Activated naive CD4-positive, alpha-beta T cell treated with anti-CD3 and anti-CD28 coated beads, Interleukin-2, amount 50 U/mL, for 72 hours (primary cell): ENCODE measurements at places on chromosomes 2 and 18. TPM values are rescaled to one million over a fixed set of nuclear protein-coding genes. Genes with fewer than 3 reads are reported as not detected.
A peak's percentile ranks its signal among the peaks of the same experiment; 100 is the strongest.

Gene RTP5
- total RNA-seq, result 0.09 TPM

Gene RAB11FIP5
- total RNA-seq, result 27.9 TPM

- peak; percentile 70 for DNase-seq
These were observed 10.8 kb downstream of the SPDYA start for GRCh38 chr2:28821295-28821958.

DNA sequence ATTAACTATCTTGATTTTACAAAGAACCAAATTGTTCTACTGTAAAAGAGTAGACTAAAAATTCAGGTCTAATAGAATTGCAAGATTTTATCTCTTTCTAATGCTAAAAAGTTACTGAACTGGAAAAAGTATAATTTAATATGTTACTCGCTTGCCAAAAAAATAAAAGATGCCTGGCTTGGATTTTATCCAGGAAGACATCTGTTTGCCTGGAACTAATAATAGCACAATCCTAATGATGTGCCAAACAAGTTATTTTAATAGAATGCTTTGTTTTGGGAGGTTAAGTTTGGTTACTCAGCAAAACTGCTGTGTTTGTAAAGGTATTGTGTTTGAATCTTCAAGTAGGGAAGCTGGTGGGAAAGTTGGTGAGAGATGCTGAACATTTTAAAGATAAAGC is 19.4 kb upstream of the ZSWIM2 start:
- DNase-seq, result no peak

Gene C2orf49
- total RNA-seq, result 25.0 TPM

DNA sequence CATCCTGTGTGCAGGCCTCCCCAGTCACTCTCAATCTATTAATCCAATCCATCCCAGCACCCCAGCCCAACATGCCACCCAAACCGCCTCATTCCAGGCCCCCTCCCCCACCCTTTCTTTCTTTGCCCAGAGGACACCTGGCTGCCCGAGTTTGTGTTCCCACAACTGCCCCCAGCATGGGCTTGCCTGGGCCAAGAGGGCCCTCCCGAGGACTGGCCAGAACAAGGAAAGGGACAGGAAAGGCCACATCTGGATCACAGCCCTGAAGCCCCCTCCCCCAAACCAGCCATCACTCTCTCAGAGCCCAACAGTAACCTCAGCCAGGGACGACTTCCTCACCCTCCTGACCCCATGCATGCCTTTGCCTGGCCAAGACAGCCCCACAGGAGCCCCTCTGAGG is 1.2 kb downstream of the TNS1 start:
- DNase-seq, result no peak

GRCh38 chr18:49340446-49340845 is 120.0 kb downstream of the DYM start:
- DNase-seq, result no peak

DNA sequence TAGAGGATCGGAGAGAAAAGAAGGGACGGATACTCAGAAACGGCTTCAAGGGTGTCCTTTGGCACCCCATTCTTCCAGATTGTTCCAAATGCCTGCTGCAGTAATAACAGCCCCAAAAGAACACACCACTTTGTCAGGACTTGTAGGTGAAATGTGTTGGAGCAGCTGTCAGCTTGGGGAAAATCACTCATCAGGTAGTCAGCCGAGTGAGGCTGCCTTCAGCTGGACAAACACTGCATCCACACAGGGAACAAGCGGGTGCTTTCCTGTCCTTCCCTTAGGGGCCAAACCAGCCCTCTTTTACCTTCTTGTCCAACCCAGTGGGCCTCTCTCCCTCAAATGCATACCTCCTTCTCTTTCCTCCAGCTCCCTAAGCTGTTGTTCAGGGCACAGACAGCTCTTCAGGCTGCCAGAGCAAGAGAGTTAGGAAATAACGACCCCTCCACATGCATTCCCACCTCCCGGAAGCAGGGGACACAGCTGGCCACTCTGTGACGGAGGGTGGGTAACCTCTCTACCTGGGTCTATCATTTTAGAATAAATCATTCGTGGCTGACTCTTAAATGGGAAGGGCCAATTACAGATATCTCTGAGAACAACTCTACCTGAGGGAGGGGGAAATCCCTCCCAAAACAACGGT is 48.1 kb downstream of the BCL11A start:
- no peak for DNase-seq

Gene IL36RN
- not detected for total RNA-seq

Gene AQP12B
- total RNA-seq, result not detected

GRCh38 chr18:49751427-49752094 is 61.8 kb downstream of the ACAA2 start:
- no peak for DNase-seq

GRCh38 chr2:239304533-239305221 is 96.1 kb downstream of the HDAC4 start:
- DNase-seq, result no peak

Gene DGKD
- 63.2 TPM for total RNA-seq

- no peak for DNase-seq
These were observed 504.3 kb upstream of the ID2 start for GRCh38 chr2:8177566-8177965.

DNA sequence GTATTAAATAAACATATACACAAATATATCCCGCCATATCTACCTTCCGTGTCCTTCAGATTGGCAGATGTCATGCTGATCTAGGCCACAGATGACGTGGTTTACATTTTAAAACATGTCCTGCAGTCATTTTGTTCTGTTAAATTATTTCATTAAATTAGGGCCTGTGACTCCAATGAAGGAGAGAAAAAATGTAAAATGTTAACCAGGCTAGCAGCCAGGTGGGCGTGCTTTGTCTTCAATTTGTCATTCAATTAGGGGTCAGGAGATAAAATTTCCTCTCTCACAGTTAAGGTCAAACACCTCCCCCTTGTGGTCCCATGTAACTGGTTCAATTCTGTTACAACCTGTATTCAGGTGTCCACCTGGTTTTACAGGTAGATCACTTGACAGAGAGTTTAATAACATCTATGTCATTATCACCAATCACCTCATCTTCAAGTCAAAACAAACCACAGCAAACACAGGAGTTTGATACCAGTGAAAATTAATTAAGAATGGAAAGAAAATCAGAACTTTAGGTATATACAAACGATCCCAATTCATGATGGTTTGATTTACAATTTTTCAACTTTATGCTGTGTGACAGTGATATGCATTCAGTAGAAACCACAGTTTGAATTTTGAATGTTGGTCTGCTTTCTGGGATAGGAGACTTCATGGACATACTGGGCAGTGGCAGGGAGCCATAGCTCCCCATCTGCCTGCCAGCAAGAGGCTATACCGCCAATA is 339.4 kb downstream of the CMPK2 start:
- DNase-seq, result no peak

GRCh38 chr2:73897934-73898333 is 5.1 kb downstream of the ACTG2 start:
- DNase-seq, result no peak

DNA sequence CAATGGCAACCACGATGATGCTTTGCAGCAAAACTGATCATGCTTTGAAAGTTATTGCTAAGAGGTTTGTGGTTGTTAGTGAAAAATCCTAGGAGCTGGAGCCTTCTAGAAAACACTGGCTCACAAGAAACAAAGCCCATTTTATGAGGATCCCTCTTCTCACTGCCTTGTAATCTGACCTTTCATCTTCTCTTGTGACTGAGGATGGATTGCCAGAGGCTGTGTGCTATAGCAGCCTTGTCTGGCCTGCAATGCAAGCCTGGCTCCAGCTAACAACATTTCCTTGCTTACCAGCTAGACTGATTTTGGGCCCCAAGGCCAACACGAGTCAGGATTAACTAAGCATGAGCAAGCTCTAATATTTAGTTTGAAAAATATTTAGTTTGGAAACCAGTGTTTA is 13.1 kb downstream of the PIEZO2 start:
- DNase-seq, result no peak

DNA sequence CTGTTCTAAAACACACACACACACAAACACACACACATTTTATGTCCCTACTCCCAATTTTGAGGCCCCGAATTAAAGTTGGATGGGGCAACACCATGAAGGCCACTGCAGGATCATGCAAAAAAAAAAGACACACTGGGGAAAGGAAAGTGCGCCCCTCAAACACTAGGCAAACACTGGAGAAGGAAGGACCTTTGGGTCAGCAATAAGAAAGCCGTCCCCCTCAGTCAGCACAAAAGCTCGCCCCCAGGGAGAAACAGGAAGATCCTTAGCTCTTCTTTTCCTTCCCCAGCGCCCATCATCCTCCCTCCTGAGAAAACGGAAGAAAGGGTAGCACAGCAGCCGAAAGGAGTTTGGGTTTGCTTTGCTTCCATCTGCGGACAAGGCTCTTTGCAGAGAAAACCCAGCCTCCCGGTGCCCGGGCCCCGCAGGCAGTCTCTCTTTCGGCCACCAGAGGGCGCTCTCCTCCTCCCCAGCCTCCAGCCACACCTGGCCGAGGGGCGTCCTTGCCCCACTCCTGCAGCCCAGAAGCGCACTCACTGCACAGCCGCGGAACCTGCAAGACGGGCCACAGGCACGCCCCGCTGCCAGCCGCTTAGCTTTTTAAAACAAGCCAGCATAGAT is 248.5 kb downstream of the CDH20 start:
- DNase-seq, result peak; percentile 59

DNA sequence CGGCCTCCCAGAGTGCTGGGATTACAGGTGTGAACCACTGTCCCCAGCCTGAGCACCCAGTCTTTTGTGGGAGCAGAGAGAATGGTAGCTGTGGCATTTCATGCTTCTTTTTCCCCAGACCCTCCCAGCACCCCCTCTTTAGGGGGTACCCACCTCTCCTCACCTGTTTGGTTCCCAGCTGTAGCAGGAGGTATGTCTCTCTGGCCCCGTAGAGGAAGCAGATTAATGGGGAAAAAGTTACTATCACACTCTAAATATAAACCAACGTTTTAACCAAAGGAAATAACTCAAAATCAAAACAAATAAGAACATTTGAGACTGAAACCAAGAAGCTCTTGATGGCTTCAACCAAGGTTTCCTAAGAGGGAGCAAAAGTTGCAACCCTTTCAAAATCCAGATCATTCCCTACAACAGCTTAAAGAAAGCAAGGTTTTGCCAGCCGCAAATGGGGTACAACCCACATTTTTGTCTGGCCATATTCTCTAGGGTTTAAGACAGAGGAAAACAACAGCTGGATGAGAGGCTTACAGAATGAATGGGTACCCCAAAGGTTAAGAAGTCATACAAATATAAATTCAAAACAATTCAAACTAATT is 8.0 kb downstream of the RNF125 start:
- DNase-seq, result no peak

Gene LYG2
- not detected for total RNA-seq

Gene GALNT14
- 1.2 TPM for total RNA-seq

GRCh38 chr2:120758181-120759144 is 22.8 kb downstream of the GLI2 start:
- no peak for DNase-seq

Gene CRYGC
- total RNA-seq, result not detected

Gene UGT1A5
- total RNA-seq, result not detected

Gene FAM161A
- 10.3 TPM for total RNA-seq

DNA sequence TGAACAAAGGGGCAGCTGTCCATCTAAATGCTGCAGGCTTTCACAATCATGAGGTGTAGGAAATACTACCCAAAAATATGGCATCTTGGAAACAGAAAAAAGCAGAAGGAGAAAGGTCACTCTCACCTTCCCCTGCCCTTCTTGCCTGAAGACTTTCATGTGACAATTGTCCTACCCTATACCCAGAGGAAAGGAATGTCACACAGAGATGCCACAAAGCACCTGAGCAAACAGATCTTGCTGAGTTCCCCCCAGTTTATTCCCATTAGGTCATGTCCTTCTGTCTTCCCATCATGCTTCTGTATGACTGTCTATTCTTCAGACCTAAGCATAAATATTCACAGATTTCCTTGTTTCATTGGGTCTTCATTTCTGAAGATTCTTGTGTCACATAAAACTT is 116.6 kb upstream of the MSH6 start:
- no peak for DNase-seq

DNA sequence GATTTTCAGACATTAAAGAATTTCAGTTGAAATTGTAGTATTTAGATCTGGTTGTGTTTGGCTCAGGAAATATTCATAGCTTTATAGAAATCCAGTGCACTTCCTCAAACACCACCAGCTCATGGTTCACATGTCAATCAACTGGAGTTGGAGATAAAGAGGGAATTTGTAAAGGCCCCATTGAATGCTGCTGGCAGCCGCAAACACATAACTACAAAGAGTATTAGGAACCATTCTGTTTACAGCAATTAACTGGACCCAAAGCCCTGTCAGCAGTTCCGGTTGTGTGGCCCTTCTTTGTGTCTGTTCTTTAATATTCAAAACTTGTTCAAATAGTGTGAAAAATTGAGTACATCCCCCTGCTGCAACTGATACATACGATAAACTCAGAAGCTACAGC is 107.4 kb upstream of the LRRTM4 start:
- no peak for DNase-seq

DNA sequence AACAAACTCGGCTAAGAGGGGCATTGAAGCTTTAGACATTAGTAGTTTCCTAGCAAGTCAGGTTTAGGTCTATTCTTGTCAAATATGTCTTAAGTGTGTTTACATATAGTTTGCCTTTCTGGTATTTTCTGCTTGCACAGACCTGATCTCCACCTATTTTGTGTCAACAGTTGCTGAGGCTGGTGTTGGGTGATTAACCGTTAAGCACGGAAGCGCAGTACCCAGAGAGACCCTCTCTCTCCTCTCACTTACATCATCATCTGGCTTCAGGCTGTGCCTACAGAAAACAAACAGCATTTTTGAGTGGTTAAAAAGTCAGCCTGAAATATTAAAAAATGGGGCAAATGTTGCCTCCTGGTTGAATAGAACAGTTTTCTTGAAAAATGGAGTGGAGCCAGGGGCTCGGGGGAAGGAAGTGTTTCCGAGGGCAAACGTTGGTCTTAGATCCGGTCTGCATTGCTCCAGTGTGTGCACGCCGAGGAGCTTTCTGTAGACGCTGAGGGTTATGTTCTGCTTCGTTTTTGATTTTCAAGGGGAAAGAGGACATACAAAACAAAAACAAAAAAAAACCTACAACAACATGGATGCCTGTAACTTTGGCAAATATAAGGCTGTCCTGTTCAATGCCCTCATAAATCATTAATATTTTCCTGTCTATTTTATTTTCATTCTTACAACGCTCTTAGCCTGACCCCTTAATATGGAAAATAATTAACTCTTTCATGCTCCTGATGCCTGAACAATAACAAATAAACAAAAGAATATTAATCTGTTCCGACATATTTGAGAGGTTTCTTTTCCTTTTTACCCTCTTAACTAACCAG is 120.8 kb downstream of the MEIS1 start:
- no peak for DNase-seq

- no peak for DNase-seq
These were observed 134.8 kb upstream of the FSHR start for GRCh38 chr2:49288902-49289700.

DNA sequence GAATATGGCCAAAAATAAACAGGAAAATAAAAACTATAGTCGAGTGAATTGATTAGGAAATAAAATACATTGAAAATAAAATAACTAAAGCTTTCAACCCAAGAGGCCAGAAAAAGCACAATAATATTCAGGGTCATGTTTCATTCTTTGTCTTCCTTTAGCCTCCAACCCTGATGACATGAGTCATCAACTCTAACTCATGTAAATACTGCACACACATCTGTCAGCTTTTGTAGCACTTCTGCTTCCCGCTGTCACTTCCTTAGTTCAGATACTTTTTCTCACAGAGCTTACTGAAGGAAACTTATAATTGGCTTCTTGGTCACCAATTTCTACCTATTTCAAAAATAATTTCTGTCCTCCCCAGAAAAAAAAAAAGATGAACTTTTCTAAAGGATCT is 112.8 kb downstream of the UPP2 start:
- DNase-seq, result no peak

GRCh38 chr2:216142540-216142939 is 33.4 kb downstream of the XRCC5 start:
- DNase-seq, result no peak

- no peak for DNase-seq
These were observed 15.7 kb downstream of the CREG2 start for GRCh38 chr2:101371636-101372035.

Gene ERBB4
- total RNA-seq, result not detected
